Activated CD4-positive, alpha-beta T cell treated with anti-CD3 and anti-CD28 coated beads, Interleukin-2, amount 50 U/mL, for 4 hours (primary cell): ENCODE measurements at places on chromosomes 5 and 9.

GRCh38 chr9:134100040-134100439 is 32.2 kb upstream of the BRD3 start:
- no peak for DNase-seq

DNA sequence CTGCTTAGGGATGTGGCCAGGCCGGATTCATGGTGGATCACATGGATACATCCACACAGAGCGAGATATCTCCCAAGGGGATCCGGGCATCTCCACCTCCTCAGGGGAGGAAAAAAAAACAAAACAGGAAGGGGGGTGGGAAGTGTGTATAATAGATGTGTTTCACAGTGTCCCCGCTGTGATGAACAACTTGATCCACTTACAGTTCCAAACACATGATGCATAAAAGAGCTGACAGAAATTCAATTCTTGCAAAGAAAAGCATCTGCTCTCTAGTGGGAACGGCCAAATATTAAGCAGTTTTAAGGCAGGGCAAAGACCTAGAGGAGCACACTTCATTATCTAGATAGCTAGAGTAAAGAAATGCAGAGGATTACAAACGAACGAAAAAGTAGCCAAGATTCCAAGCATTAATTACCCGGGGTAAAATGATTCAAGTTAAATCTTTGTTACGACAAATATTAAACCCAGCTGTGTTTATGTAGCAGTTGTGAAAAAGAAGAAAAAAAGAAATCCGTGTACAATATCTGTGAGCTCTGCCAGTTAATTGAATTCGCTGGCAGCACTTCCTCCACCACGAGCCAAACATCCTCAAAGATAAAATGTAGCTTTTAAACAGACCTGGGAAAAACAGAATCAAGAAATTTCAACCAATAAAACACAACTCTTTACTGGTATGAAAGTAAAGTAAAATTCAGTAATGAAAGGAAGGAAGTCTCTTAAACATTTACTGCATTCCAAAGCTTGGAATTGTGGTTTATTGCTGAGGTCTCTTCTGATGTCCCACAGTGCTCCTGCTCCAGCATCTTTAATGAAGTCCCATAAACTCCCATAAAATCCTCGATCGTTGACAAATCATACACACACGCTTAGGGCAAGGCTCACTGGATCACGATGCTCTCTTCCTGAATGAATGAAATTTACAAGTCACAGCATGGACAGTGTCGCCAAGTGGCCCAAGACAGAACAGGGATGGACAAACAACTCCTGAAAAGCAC is 213.0 kb downstream of the CRB2 start:
- DNase-seq = no peak

DNA sequence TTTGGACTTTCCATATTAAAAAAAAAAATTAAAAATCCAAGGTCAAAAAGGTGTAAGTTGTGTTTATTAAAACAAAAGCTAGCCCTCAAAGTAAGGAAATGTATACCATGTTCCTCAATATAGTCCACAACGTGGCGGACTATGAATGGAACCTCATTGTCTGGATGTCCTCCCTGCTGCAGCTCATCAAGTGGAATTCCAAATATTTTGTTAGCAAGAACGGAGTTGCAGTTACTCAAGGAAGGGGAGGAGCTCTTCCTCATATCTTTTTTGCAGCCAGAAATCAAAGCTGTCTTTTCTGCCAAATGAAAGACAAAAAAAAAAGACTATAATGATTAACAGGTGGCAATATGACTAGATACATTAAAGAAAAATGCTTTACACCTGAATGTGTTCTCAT is 14.0 kb downstream of the FAM13B start:
- no peak for DNase-seq

- no peak for DNase-seq
Measured at GRCh38 chr5:591746-592145, 20.4 kb upstream of the CEP72 start.

GRCh38 chr9:134272302-134273023 is 53.8 kb upstream of the RXRA start:
- DNase-seq = no peak

DNA sequence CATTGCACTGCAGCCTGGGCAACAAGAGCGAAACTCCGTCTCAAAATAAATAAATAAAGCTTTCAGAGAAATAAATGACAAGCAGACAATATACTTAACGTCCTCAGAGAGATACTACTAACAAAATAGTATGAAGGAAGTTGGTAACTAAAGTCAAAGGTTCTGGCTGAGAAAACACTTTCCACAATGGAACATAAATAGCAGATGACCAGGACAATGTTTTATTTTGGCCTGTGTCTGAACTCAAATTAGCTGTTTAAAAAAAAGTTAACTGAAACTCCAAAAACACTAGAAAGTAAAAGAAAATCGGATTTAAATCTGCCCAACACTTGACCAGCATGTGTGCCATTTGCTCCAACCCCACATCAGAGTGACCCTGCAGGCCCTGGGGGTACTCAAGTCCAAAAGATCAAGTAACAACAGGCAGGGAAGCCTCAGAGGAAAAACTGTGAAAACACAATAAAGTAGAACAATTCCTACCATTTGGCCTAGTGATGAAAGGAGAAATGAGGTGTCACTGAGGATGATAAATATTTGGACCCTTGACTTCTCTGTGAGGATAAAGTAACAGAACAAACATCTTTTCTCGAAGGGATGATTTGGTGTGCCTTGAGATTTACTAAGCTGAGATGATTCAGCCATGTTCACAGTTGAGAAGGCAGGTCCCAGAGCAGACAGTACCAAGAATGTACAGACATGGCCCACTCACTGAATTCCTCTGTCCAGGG is 47.7 kb downstream of the LHFPL2 start:
- no peak for DNase-seq

DNA sequence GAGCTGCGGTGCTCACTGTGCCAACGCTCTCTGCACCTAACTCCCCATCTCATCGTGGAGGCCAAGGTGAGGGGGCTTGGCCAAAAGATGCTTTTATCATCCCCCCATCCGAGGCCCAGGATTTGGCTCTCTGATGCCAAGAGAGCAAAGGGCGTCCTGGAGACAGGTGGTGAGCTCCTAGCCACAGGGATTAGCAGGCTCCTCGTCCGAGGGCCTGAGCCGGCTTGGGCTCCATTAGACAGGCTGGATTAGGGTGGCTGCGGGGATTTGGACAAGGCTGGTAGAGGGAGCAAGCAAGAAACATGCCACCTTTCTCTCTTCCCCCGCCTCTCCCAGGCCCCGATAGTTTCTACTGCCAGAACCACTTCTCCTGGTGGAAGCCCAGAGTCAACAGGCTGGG is 1.0 kb upstream of the GRM6 start:
- no peak for DNase-seq

GRCh38 chr9:35909274-35909673 is at the start of gene SPAAR:
Gene SPAAR (plus strand): TSS chr9:35909490. CDS start chr9:35910464, 974 bp downstream.
- no peak for DNase-seq

- no peak for DNase-seq
Measured at GRCh38 chr9:13139641-13140171, 139.8 kb downstream of the MPDZ start.

DNA sequence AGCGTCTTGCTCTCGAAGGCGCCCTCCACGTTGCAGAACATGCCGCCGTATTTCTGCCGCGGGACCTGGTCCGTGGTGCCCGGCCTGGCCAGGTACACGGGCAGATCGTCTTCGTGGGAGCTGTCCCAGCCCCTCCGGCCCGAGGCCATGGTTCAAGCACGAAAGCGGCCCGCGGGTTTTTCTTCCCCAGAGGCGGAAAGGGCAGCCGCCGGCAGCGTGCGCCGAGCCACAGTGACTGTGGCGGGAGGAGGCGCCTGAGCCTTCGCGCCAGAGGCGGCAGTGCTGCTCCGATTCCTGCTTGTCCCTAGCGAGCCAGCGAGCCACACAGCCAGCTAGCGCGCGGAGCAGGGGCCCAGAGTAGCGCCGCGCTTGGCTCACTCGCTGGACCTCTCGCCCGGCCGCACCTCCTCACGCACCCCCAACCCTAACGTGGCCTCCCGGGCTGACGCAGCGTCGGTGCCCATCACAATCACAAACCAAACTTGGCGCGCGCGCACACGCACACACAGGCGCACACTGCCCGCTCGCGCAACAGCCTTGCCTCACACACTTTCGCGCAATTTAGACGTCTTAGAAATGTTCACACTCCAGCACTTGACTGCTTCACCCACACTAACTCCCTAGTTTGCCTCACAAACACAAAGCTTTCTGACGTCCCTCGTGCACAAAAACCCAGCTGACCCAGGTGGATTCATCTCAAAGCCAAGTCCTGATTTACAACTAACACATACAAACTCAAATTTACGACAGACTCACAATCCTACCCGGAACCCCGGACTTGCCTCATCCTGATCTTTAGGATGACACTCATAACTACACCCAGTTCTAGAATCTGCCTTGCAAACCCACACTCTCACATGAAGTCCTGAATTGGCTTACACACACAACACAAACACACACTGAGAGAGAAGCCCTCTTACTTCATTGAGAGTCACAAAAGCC is at the start of gene DPYSL3:
DPYSL3 (minus strand) TSS at position 359 of the 942 bp plus-strand sequence; CDS start at position 149, 210 bp downstream.
- DNase-seq = no peak

GRCh38 chr5:34459908-34460307 is 196.2 kb upstream of the RAI14 start:
- no peak for DNase-seq

- DNase-seq = no peak
Measured at GRCh38 chr5:473551-474192, 30.7 kb downstream of the EXOC3 start.

DNA sequence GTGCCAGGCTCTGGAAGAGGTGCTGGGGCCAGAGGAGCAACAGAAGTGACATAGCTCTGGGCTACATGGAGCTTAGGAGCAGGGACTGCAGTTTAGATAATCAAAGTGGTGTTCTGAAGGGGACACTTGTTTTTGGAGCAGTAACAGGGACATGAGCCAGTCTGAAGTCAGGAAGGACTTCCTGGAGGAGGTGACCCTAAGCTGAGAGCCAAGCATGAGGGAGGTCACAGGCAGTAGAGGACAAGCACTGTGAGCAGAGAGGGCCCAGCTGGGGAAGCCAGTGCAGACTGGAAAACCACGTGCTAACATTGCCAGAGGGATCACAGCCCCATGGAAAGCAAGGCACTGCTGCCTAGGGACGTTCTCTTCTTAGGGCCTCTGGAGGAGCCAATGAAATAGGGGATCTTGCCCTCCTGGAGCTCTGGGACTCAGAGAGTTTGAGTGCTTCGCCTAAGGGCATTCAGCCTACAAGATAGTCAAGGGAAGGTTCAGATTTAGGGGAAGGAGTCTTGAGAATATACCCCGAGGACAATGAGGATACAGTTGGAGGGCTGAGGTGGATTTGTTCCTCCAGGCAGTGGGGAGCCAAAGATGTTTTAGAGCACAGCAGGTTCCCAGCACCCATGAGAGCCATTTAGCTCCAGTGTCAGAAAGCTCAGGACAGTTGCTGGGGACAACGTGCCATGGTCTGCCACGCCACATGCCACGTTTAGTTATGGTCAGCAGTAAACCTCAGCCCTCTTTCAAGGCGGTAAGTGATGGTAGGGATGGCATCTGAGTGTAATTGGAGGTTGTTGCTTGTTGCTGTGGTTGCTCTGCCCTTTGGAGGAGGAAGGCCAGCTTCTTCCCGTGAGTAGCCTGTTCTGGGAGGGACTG is 40.5 kb upstream of the SH3PXD2B start:
- DNase-seq = no peak

- DNase-seq = no peak
Measured at GRCh38 chr9:135574331-135574730, 12.8 kb downstream of the PAEP start.

DNA sequence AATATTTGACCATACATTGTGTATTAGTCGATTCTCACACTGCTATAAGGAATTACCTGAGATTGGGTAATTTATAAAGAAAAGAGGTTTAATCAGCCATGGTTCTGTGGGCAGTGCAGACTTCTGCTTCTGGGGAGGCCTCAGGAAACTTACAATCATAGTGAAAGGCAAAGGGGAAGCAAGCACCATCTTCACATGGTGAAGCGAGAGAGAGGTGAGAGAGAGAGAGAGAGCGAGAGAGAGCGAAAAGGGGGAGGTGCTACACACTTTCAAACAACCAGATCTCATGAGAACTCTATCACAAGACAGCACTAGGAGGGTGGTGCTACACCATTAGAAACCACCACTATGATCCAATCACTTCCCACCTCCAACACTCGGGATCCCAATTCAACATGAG is 4.1 kb upstream of the GRAMD2B start:
- DNase-seq = no peak

- no peak for DNase-seq
Measured at GRCh38 chr9:68970151-68970550, 43.8 kb downstream of the PRKACG start.

- DNase-seq = no peak
Measured at GRCh38 chr5:132480042-132480441, 10.5 kb downstream of the IRF1 start.

DNA sequence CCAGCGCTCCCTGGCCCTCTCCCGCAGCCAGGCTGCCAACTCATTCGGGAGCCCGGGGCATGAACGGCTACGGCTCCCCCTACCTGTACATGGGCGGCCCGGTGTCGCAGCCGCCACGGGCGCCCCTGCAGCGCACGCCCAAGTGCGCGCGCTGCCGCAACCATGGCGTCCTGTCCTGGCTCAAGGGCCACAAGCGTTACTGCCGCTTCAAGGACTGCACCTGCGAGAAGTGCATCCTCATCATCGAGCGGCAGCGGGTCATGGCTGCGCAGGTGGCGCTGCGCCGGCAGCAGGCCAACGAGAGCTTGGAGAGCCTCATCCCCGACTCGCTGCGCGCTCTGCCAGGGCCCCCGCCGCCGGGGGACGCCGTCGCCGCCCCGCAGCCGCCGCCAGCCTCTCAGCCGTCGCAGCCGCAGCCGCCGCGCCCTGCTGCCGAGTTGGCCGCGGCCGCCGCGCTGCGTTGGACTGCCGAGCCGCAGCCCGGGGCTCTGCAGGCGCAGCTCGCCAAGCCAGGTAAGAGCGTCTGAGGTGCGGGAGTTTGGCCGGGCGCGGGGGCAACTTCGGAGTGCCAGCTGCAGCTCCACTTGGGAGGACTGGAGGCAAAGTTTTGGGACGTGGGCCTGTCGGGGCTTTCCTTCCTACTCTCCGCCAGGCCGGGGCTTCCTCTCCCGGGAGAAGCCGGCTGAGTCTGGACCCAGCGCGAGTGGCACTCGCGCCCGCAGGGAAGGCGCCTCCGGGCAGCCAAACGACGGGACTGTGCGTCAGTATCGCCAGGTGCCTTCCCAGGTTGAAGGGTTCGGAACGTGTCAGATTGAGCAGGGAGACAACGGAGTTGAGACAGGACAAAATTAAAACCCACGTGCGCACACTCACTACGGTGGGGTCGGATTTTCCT is 735 bp downstream of the DMRT3 start:
- no peak for DNase-seq

DNA sequence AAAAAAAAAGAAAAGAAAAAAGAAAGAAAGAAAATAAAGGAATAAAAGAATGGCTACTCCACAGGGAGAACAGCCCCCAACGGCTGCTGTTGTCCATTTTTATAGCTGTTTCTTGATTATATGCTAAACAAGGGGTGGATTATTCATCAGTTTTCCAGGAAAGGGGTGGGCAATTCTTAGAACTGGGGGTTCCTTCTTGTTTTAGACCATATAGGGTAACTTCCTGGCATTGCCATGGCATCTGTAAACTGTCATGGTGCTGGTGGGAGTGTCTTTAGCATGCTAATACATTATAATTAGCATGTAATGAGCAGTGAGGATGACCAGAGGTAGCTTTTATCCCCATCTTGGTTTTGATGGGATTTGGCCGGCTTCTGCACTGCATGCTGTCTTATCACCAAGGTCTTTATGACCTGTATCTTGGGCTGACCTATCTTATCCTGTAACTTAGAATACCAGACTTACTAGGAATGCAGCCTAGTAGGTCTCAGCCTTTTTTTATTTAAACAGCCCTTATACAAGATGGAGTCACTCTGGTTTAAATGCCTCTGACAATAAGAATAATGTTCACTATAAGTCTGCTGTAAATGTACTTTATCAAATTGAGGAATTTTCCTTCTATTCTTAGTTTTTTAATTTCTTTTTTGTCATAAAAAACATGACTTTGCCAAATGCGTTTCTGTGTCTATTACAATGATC is 28.6 kb downstream of the TRIM7 start:
- DNase-seq = no peak
